Posterior cingulate gyrus (tissue), 11 donors: ENCODE measurements at places on chromosomes 1 and 21.

DNA sequence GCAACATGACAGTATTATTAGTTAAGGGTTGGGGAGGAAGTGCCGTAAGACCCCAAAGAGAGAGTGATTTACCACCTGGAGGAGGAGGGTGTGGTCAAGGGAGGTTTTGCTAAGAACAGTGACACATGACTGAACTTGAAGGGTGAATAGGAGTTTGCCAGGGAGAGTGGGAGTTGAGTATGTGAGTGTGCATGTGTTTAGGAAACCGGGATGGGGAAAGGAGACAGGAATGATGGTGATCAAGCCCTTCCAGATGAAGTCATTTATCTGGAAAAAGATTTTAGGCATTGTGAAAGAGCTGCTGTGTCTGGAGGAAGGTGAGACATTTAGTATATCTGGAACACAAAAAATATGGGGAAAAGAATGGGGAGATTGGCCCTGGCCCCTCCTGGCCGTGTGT is 28.1 kb upstream of the IL10 start:
- no peak for DNase-seq

DNA sequence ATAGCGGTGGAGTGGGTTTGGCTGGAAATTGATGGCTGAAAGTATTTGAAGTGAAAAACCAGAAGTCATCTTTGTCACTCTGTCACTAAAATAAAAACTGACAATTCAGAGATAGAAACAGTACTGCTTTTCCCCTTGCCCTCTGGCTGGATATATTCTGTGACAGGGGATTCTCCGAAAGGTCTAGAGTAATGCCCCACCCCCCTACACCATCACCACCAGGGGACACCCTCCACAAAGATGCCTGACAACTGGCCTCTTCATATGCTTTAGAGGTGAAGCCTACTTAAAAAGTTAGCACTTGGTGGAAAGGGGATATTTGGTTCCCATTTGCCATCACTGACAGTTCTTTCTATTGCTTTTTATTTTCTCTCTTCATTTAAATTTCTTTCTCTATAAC is 73.5 kb downstream of the SGIP1 start:
- DNase-seq: no peak

DNA sequence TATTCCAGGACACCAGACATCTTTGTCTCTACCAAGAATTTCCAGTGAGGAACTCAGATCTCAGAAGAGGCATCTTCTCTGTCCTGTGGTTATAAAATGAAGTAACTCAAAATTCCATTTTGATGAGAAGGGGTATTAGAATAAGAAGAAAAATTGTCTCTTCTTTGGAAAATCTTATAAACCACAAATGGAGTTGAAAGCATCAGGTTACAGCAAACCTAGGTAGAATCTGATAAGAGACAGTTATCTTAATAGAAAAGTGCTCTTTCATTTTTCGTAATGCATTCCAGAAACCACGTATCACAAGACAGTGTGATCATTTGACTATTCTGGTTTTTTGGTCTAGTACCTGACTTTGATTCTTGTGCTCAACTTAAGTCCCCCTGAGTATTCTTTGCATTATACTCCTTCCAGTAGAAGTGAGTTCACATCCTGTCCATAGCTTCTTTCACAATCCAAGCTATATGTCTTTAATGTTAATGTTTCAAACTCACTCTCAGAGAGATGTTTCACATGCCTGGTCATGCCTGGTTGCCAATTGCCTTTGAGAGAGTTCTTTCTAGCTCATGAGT is 120.9 kb upstream of the PRDX6 start:
- DNase-seq: no peak

DNA sequence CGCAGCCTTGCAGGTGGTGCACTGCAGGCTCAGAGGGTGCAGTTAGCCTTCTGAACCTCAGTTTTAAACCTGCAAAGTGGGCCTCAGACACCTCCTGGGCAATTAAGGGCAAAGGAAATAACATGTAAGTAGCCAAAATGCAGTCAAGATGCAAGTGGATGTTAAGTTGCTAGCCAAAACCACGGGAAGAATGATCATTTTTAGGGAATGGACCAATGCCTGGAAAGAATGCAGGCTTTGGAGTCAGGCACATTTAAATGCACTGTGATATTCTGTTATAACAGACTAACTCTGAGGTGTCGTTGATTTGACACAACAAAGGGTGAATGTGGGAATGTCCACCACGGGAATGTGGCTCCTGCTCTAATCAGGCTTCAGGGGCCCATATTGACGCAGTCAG is 57.9 kb upstream of the PTGFRN start:
- DNase-seq: no peak

DNA sequence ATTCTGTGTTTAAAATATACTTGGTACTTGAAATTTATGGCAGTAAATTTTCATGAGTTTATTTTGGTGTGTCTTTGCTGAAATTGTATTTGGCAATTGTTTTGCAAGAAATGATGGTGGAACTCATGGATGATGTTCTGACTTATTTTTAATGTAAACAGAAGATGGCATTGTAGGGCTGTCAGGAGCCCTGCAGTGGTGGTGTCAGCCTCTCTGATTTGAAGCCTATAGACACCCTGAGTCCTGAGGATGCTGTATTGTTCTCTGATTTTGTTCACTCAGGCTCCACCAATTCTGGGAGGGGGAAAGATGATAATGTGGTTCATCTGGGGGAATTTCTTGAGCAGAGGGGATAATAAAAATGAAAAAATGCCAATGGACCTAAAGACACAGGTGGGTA is 79.8 kb downstream of the LHX8 start:
- no peak for DNase-seq

GRCh38 chr1:147600119-147601111 is 59.1 kb downstream of the BCL9 start:
- no peak for DNase-seq

GRCh38 chr1:204296431-204296988 is 63.2 kb downstream of the PLEKHA6 start:
- DNase-seq: no peak

DNA sequence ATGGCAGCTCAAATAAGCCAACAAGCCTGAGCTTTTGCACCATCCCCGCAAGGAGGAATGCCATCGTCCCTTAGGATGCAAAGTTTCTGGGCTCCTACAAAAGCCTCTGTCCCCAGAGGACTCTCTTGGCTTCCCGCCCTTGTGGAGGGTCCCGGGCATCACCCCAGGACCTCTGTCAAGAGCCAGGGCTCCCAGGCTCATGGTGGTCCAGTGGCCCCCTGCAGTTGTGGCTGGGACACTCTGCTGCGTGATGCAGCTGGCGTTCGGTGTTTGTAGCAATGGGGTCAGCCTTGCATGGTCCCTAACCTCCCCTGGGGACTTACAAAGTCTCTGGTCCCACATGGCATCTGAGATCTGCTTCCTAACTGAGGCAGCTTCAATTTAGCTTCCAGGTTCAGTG is 104.7 kb downstream of the RIPK4 start:
- no peak for DNase-seq

DNA sequence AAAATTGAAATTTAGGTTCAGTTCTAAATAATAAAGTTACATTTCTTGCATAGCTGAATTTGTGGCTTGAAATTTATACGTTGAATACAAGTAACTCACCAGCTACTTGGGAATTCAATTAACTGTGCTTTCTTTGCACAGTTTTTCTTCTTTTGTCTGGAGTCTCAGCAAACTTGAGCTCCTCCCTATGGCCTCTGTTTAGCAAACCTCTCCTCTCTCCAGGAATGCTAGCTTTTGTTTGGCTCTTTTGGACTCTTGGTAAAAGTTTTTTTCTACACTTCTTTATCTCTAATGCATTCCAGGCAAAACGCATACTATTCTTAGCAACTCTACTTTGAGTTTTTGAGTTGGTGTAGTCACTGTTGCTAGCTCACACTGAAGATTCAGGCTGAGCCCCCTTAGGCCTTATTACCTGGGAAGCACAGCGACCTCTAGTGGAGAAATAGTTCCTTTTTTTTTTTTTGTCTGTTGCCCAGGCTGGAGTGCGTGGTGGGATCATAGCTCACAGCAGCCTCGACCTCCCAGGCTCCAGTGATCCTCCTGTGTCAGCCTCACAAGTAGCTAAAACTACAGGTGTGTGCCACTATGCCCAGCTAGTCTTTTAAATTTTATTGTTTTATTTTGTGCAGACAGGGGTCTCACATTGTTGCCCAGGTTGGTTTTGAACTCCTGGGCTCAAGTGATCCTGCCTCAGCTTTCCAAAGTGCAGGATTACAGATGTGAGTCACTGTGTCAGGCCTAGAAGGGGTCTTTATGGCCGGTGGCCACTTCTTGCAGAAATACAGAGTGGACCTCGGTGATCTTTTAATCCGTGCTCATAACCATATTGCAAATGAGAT is 61.7 kb downstream of the CASQ2 start:
- no peak for DNase-seq

DNA sequence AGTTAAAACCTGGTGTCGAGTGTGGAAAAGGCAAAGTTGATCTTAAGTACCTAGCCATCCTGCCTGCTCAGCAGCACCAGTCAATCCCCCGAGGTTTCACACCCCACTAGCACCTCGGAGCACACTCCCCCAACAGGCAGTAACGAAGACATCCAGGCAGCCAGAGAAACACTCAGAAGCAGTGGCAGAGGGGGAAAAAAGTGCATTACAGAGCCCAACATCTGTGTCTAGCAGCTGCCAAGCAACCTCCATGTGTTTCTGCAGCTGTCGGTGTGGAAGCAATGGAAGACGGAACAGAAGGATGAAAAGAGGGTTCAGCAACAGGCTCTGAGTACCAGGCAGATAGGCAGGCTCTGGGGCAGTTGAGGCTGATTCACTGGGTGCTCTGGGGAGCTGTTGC is 73.4 kb upstream of the PROX1 start:
- DNase-seq: no peak
